Spleen (tissue), 13 donors: ENCODE measurements at places on chromosomes 3 and 15. TPM values are rescaled to one million over a fixed set of nuclear protein-coding genes. Genes with fewer than 3 reads are reported as not detected.

DNA sequence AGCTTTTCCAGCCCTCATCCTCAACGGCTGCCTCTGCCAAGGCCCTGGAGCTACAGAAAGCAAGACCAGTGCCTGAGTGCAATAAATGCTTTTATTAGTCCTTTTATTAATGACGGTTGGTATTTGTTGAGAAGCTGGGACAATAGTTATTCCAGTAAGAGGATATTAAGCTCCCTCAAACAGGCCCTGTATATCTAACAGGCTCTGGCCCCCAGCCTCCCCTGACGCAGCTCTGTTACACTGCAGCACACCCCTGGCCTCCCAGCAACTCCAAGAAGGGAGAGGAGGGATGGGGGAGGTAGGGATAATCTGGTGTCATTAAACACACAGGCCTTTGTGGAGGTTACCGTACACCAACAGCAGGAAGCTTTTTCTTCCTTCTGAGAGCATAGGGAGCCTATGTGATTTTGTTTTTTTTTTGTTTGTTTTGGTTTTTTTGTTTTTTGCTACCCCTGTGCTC is 30.8 kb upstream of the MAGEF1 start:
- DNase-seq, result no peak

DNA sequence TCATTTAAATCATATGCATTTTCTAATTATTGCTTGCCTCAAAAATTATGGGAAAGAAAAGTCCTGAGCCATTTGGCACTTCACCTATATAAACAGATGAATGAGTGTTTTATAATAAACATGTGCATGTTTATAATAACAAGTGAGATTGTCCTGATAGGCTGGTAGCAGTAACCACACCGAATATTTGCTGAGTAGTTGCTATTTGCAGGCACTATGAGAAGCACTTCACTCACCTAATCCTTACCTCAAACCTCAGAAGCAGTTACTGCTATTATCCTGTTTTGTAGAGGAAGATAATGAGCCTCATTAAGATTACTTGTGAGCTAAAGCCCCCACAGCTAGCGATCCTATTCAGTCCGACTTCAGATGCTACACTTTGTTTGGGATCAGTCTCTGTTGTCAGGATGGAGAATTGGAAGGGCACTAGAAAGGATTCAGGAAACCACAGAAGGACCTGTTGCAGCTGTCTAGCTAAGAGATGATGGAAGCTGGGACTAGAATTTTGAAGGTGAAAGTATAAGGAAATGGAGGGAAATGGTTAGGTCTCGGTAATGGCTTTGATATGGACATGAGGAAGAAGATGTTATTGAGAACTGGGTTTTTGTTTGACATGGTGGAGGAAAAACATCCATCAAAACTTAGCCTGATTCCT is 28.4 kb upstream of the MAGI1 start:
- no peak for DNase-seq

DNA sequence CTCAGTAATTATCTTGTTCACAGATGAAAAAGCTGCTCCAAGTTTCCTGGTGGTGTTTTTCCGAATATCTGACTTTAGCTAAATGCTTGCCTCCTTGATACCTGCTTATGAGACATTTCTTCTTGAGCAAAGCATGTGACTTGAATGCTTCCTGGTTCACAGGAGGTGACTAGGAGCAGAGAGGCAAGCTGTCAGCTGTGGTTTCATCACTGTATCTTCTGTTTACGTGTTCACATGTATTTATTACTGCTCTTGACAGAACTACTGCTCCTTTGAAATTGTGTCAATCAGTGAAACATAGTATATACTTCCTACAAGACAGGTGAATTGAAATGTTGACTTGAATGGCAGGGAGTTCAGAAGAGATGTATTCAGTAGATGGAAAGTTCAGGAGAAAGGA is 8.9 kb upstream of the SPPL2A start:
- no peak for DNase-seq

- DNase-seq, result no peak
Observed at GRCh38 chr3:177977381-177978158, 558.7 kb upstream of the KCNMB2 start.

DNA sequence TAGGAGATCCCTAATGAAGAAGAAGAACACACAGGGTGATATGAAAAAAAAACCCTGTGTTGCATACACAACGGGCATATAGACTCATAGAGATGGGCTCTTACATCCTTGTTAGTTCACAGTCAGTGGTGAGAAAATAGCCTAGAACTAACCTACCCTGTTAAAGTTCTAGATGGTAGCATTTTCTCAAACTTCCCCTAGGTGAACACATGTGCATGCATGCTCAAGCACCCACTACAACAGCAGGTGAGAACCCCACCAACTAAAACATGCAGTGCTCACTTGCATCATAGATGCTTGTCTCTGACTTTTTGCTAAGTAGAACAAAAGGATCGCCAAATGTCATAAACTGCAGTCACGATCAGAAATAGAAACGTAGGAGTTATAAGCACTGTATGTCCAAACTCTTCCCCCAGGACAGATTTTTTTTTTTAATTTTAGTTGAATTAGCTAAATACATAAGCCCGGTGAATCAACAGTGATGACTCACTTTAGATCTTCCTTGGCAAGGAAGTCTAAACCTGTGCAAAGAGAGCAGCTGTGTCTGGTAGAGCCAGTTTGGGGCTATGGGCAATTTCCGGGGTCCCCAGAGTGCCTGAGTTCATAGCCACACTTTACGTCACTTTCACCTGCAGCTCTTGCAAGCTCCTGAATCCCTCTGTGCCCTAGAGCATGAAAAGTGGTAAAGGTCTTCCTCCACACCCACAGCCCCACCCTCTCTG is 96.2 kb upstream of the SEMA6D start:
- DNase-seq, result no peak

GRCh38 chr3:173823911-173824460 is 426.4 kb downstream of the NLGN1 start:
- DNase-seq, result no peak

GRCh38 chr3:11195721-11196332 is 41.5 kb downstream of the HRH1 start:
- no peak for DNase-seq

DNA sequence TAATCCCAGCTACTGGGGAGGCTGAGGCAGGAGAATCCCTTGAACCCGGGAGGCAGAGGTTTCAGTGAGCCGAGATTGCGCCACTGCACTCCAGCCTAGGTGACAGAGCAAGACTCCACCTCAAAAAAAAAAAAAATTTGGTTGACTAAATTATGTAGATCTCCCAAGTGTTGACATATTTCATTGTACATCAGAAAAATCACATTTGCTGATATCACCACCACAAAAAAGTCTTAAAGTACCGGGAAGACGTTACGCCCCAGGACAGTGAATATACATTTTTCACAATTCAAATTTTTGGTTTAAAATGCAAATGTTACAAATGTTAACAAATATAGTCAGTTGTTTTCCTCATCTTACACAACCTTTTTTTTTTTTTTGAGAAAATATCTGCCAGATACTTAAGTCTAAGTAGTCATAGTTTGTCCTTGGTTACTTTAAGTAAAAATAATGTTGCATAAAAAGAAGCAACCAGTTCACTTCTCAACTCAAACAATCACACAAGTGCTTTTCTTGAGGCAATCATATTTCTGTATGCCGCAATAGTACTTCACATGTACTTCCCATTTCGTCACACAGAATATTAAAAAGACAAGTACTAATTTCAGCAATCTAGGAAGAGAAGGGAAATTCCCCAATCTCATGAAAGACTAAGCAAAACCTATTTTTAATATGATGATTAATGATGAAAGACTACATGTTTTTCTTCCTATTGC is 41.0 kb upstream of the TCF12 start:
- no peak for DNase-seq

TNFAIP8L3 gene
- 21.3 TPM for total RNA-seq

HDAC11 gene
- 6.3 TPM for total RNA-seq
